Tracheal epithelial cell (primary cell): ENCODE measurements at places on chromosomes 11 and 22. TPM values are rescaled to one million over a fixed set of nuclear protein-coding genes. Genes with fewer than 3 reads are reported as not detected.

The CD6 gene
- total RNA-seq = under 0.01 TPM in 1 of 2 replicates, not detected in the other

The CD3E gene
- total RNA-seq = not detected in 2 replicates

The CD3D gene
- total RNA-seq = not detected in 2 replicates

The DDI1 gene
- total RNA-seq = not detected in 2 replicates

The RHOD gene
- 149 and 225 TPM in 2 replicates for total RNA-seq

The KRTAP5-10 gene
- not detected in 2 replicates for total RNA-seq

The NCAPH2 gene
- total RNA-seq = 24.7 and 28.9 TPM in 2 replicates

The SGSM1 gene
- total RNA-seq = not detected in 2 replicates

The RIMBP3B gene
- not detected in 2 replicates for total RNA-seq

The DDIAS gene
- total RNA-seq = under 0.01 and 1.4 TPM in 2 replicates

The TUB gene
- total RNA-seq = 0.21 and 0.96 TPM in 2 replicates

The MAJIN gene
- not detected in 2 replicates for total RNA-seq

The SMC1B gene
- not detected in 2 replicates for total RNA-seq

The SMDT1 gene
- 3.9 and 4.7 TPM in 2 replicates for total RNA-seq

The OR8D2 gene
- not detected in 2 replicates for total RNA-seq

The ASRGL1 gene
- 1.9 TPM in 1 of 2 replicates, not detected in the other for total RNA-seq

The STARD10 gene
- total RNA-seq = 113 and 187 TPM in 2 replicates

The BTBD18 gene
- total RNA-seq = under 0.01 TPM in 1 of 2 replicates, not detected in the other

The NCAPD3 gene
- 6.7 and 6.8 TPM in 2 replicates for total RNA-seq

The TRAF6 gene
- 6.8 and 7.5 TPM in 2 replicates for total RNA-seq

The OR2D2 gene
- total RNA-seq = not detected in 2 replicates

The SIK3 gene
- total RNA-seq = 4.0 and 13.5 TPM in 2 replicates

The BUD13 gene
- 11.3 and 12.0 TPM in 2 replicates for total RNA-seq

The ROBO4 gene
- total RNA-seq = 0.43 and 0.72 TPM in 2 replicates

The MEI1 gene
- total RNA-seq = 0.48 TPM in 1 of 2 replicates, not detected in the other

The WEE1 gene
- total RNA-seq = 33.2 and 36.1 TPM in 2 replicates

The TECTA gene
- under 0.01 TPM in 1 of 2 replicates, not detected in the other for total RNA-seq

The SLC22A8 gene
- not detected in 2 replicates for total RNA-seq

The TAF6L gene
- 13.3 and 21.1 TPM in 2 replicates for total RNA-seq

The MMP11 gene
- 3.4 TPM in 2 replicates for total RNA-seq

The RASGRP2 gene
- total RNA-seq = 0.48 TPM in 1 of 2 replicates, not detected in the other

The FXYD2 gene
- 0.64 and 59.8 TPM in 2 replicates for total RNA-seq
